AG09319 (cell line): ENCODE measurements at places on chromosomes 11 and 22.
A peak's percentile ranks its signal among the peaks of the same experiment; 100 is the strongest.

DNA sequence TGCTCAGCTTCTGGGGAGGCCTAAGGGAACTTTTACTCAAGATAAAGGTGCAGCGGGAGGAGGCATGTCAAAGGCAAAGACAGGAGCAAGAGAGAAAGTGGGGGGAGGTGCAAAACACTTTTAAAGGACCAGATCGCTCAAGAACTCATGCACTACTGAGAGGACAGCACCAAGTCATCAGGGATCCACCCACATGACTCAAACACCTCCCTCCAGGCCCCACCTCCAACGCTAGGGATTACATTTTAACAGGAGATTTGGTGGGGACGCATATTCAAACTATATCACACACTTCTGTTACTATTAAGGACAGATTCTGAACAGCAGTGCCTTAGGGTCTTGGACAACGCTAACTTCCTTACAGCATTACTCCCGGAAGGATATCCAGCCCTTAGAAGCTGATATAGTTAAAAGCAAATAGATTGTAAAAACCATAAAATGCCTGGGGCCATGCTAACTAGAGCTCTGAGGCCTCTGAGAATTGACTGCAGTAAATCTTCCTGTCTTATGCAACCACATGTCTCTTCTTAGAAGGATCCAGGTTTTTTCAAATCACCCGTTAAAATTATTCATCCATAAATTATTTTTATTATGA lies 16.7 kb upstream of the ZC3H12C start:
- DNase-seq = no peak

DNA sequence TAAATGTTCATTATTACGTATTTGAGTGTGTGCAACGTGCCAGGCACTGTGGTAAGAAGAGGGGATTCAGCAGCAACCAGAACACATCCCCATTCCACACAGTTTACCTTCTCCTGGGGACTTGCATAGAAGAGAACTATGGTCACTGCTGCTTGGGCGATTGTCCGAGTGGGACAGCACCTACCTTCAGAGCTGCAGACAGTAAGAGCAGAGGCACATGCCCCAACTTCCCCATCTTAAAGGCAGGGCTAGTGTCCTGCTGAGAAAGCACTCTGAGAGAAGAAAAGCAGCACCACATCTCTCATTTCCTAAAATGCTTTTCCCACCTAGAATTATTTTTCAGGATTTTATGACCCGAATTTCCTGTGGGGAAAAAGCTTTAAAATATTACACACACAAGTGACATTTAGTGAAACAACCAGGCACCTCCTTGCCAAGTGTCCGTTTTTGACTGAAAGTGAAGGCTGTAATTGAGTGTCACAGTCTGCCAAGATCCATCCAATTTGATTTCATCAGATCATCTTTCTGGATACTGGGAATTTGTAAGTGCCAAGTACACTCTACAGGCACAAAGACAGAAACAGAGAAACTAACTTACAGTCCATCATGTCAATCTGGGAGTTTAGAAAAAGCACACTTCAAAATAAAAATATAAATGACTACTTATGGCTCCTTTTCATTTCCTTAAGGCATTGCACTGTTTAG lies 24.6 kb downstream of the TRAF6 start:
- no peak for DNase-seq

- no peak for DNase-seq
Observed at GRCh38 chr11:85845124-85845631, 10.0 kb upstream of the CCDC83 start.

DNA sequence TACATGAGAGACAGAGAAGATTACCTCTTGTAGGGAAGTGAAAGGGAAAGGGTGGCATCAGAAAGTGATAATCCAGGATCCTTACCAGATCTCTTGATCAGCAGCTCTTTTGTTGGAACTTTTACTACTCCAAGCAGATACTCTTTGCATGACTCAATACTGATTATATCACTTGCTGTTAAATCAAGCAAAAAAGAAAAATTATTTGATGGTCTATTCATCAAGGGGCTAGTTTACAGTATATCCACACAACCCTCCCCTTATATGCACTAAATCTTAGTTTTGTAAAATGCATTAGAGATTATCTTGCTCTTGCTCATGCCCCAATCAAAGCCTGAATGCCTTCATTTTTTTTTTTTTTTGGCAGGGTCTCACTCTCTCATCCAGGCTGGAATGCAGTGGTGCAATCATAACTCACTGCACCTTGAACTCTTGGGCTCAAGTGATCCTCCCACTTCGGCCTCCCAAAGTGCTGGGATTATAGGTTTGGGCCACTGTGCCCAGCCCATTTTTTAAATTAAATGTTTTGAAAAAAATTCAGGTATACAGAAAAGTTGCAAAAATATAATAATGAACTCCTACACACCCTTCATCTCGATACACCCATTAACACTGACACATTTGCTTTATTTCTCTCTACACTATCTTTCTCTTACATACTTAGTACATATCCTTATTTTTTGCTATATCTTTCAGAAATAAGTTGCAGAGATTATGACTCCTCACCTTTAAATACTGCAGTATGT lies 76.1 kb upstream of the UCP3 start:
- DNase-seq = no peak

DNA sequence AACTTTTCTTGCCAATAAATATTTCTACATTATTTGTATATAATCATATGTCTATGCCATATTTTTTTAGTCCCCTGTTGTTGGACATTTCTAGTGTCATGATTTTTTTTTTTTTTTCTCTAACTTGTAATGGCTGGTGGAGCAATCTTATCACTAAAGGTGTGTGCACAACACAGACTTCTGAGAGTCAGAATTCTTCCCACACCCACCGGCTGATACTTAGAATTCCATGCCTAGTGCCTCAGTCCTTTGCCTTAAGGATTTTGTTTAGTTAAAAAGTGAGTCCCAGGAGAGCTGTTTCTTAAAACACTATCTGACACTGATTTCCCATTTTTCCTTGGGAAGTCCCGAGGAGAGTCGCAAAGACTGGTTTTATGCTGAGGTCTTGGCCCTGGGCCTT lies 87.7 kb upstream of the BARX2 start:
- no peak for DNase-seq

GRCh38 chr11:37323843-37324242 lies 725.8 kb upstream of the RAG2 start:
- DNase-seq = no peak

- DNase-seq = no peak
Observed at GRCh38 chr22:28768701-28769393, 3.6 kb upstream of the CCDC117 start.

GRCh38 chr11:61061081-61061826 lies 41.0 kb upstream of the CD5 start:
- DNase-seq = no peak

- no peak for DNase-seq
Observed at GRCh38 chr22:20585639-20586402, 78.4 kb downstream of the MED15 start.

DNA sequence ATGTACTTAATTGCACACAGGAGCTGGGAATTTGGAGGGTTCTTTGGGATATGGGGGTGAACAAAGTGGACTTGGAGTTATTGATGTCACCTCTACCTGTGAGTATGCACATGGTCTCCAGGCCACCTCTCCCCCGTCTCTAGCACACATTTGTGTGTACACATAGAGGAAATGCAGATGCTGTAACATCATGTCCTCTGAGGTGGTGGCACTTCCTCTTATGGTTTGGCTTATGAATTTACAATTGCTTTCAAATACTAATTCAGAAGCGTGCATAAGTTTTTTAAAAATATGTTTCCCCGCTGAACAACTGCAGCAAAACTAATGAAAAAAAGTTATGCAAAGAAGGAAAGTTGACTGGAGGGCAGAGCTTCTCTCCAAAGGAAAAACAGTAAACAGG lies 152.0 kb upstream of the TENM4 start:
- no peak for DNase-seq

GRCh38 chr11:30333405-30333804 lies 10.5 kb downstream of the ARL14EP start:
- no peak for DNase-seq

DNA sequence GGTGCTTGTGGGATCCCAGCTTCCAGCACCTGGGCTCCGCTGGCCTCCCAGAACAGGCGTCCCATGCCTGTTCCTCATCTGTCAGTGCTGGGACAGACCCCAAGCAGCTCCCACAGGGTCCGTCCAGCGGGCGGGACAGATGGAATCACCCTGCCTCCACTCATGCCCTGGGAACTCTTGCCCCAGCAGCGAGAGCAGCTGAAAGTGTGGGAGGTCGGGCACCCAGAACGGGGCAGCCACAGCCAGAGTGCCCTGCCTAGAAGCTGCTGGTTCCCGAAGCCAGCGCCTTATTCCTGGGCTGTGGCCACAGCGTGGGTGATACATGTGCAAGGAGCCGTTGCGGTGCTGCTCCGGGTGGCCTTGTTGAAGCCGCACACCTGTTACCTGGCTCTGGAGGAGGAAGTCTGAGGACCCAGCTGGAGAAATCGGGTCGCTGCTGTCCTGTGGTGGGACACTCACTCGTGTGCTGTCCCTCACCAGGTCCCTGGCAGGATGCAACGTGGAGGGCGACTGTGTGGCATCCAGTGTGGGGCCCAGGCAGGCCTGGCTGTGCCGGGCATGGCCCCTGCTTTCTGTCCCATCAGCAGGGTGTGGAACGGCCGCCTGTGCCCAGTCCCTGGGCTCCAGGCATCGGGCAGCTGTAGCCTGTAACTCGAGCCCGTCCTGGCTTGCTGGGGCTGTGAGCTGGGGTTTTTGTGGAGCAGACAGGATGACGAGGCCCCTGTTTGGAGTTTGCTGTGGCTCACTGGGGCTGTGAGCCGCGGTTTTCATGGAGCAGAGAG lies 16.2 kb downstream of the GRAMD4 start:
- no peak for DNase-seq

- DNase-seq = no peak
Observed at GRCh38 chr11:43980253-43980652, 37.8 kb downstream of the C11orf96 start.

DNA sequence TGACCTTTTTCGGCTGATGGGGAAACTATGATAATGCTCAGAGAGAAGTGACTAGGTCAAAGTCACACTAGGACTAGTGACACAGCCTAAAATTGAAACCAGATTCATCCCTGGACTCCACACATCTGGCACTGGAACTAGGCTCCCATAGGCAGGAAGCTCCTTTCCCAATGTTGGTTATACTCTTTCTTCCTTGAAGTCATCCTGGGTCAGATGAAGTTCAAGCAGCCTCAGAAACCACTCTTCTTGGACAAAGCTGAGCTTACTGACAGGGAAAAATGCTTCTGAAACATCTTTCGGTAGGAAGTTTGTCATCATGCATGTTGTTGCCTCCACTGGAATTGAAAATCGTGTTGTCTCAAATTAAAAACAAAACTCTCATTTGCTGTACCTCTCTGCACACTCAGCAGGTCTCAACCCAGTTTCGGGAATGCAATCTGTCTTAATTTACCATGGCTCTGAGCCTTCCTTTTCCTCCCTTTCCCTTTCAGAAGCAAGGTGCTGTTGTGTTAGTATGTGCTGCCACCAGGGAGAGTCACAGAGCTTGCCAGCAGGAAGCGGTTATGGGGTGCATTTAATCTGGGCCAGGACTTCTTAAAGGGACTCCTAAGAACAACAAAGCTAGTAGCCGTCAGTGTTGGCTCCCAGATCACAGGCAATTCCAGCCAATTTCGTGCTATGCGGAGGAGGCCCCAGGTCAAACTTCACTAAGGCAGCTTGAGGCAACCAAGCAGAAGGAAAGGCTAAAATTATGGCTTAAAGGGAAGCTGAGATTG lies 384.8 kb downstream of the TENM4 start:
- peak; percentile 54 for DNase-seq

DNA sequence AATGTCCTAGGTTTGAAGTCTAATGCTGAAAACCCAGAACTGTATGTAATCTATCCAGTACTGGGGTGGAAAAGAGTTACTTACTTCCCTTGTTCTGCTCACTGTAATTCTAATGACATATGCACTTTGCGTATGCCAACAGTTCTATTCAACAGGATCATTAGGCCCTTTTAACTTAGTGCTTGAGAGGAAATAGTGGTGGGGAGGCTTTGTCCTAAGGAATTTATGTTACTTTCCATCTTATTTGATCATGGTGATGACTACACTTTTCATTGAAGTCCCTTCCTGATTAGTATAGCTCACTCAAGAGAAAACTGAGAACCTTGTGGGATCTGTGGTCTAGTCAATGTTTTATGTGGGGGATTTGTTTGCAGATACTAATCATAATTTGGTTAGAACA lies 348.2 kb downstream of the GUCY1A2 start:
- DNase-seq = no peak

GRCh38 chr11:38718659-38719058 lies 2120.6 kb upstream of the RAG2 start:
- DNase-seq = no peak

DNA sequence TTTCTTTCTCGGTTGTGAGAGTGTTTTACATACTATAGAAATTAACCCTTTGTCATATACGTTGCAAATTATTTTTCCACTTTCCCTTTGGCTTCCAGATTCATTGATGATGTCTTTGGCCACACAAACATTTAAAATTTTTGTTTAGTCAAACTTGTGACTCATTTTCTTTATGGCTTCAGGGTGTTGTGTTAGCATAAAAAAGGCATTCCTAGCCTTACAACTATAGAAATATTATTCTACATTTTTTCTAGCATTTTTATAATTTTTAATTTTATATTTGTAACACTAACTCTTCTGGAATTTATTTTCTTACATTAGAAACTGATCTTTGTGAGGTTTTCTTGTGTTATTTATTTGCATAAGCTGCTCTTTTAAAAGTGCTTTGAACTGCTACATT lies 12.1 kb downstream of the GRIA4 start:
- no peak for DNase-seq

DNA sequence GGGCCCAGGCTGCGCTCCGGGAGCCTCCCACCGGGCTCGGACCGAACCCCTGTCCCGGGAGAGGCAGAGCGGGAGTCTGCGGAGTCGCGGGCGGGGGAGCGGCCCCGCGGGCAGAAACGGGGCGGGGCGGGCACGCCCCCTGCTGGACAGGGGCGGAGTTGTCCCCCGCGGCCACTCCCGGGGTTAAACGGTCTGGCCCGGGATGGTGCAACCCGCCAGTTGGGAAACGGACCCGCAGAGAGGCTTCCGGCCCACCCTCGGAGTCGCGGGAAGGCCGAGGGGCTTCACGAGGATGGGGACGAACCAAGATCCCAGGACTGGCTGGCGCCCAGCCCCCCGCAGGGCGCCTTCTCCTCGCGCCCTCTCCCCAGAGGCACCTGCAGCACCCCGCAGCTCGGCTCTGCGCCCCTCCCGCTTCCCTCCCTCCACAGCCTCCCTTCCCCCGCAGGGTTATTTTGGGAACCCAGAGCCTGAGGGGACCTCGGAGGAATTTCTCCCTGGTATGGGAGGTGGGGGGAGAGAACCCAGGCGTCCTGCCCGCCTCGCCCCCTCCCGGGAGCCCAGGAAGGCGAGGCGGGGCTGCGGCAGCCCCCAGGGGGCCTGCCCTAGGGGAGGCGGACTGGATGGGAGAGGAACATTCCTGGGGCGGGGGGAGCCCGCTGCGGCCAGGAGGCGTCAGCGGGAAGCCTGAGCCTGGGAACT lies 902 bp downstream of the RASGRP2 start:
- no peak for DNase-seq

GRCh38 chr11:57468276-57468675 lies 7.9 kb downstream of the RTN4RL2 start:
- no peak for DNase-seq

DNA sequence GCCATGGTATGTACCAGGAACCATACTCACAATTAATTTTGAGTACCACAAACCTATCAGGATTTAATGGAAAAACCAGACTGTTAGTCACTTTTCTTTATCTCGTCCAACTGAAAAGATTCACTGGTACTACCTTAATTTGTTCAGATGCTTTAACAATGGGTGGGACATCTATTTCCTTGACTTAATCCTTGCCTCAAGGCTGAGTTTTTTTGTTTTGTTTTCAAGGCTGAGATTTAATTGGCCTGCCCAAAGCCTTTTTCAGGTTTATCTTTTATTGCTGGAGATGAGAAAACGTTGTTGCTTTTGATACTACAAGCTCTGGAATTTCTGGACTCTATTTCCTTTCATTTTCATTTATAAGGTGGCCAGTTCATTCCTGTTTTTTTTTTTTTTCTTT lies 50.4 kb downstream of the NELL1 start:
- no peak for DNase-seq
